ENCODE measurements at places on chromosomes 7 and 10.

GRCh38 chr10:45111509-45111908 is 110.8 kb downstream of the ZNF22 start:
- DNase-seq = no peak

DNA sequence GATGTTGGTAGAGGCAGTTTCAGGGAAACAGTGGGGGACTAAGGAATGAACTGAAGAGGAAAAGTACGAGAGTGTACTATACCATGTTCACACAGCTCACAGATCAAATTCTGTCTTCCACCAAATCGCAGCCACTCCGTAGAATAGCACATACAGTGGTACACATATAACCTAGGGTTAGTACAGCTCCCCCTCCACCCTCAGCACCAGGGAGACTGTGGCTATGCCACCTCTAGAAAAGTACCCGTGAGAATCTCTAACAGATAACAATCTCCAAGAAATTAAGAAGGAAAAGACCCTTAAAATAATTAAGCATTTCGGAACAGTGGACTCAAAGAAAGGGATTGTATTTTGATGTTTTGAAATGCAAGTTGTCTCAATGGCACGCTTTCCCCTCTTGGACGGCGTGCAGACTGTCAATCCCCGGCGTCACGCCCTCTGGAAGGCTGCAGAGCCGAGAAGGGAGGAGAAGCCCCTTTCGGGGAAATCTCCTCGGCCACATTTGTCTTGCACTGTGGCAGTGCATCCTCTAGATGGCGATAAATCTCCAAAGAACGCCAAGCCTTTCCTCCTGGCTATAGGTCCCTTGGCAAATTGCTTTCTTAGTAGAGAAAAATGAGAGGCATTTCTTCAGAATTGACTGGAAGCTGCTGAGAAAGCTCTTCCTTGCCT is 345.0 kb downstream of the REEP3 start:
- peak; percentile 35 for DNase-seq

- DNase-seq = no peak
Measured at GRCh38 chr10:47261556-47261955, 38.4 kb upstream of the GDF10 start.

GRCh38 chr7:82284936-82285519 is 158.5 kb downstream of the CACNA2D1 start:
- DNase-seq = no peak

DNA sequence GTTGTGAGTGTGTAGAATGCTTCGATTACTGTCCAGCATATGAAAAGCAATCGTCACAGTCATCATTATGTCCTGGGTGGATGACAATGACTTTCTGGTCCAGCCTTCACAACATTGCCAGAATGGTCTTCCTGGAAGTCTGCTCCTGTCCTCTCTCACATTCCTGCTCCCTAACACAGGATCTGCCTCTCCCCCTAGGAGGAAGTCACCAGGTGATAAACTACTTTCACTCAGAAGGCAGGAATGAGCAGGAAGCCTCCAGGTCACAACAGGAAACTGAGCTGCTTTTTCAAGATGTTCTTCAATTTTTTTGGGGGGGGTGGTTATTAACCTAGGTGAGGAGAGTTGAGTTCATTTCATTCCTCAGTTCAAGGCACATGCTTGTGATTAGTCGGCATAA is 13.6 kb upstream of the GPNMB start:
- DNase-seq = no peak

DNA sequence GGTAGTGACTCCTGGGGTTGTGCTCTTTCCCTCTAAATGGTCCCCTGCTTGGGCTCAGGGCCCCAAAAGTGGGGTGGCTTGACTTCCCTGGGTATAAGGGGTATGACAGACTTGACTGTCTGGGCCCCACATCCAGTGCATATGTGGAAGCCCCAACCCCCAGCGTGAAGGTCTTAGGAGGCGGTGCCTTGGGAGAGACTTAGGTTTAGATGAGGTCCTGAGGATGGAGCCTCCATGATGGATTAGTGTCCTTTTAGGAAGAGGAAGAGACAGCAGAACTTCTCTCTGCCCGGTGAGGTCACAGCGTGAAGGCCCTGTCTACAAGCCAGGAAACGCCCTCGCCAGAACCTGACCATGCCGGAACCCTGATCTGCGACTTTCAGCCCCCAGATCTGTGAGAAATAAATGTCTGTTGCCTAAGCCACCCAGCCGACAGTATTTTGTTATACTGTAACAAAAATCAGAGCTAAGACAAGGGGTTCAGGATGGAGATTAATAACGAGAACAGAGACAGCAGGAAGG is 23.8 kb downstream of the PODXL start:
- DNase-seq = no peak

- no peak for DNase-seq
Measured at GRCh38 chr10:19468413-19468812, 347.8 kb upstream of the PLXDC2 start.

DNA sequence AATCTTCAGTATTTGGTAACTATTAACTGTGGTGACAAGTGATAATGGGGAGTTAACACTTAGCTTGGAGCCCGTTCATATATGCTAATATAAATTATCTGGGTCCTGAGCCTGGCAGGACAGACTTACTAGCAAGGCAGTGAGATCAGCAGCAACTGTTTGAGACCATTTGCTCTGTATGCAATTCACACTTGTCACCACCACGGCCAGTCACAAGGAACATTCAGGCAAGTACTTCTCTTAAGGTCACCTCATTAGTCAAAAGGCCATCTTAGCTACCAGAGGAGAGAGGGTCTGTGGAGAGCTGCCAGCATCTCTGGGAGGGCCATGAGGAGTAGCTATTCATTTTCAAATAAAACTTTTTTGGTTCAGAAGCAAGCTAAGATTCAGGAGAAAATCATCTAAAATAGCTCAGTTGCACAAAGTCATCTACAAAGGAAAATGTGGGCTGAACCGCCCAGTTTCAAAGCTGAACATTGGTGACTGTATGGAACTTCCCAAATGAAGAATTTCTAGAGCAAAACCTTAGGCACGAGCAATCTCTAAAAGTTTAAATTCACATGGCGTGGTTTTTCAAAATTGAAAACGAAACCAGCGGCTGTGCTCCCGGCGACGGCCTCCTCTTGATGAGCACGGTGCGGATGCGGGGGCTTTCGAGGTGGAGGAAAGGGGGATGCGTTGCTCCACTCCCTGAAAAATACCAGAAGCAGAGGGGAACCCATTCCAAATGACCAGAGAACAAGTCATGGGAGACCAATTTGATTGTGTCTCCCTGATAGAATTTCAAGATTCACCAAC is 233.5 kb upstream of the MGMT start:
- DNase-seq = no peak

GRCh38 chr7:46007990-46008643 is 87.0 kb upstream of the IGFBP3 start:
- DNase-seq = no peak

- DNase-seq = no peak
Measured at GRCh38 chr10:75029857-75030256, 81.6 kb upstream of the SAMD8 start.

DNA sequence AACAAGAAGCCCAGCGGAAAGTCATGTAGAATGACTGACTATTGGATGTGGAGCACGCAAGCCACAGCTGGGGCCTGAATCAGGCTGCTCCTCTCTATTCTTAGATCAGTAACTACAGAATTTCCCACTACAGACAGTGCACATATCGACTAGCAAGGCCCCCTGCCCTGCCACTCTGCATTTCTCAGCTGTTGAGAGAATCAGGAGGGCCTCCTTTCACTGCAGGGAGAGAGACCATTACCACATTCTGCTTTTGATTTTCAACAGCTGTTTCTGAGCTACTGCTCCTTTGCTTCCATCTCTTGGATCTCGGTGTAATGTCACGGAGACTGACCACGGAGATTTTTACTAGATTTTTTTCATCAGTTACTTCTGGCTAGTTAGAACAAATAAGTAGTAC is 73.8 kb downstream of the PON1 start:
- DNase-seq = no peak
